T-helper 17 cell (primary cell): ENCODE measurements at places on chromosomes 3 and 15. TPM values are rescaled to one million over a fixed set of nuclear protein-coding genes. Genes with fewer than 3 reads are reported as not detected.

GRCh38 chr3:187098923-187099512 lies 40.3 kb downstream of the RPL39L start:
- DNase-seq: no peak

GRCh38 chr3:5187920-5188418 lies 462 bp downstream of the EDEM1 start:
- DNase-seq: peak; percentile 40

GRCh38 chr3:41874022-41874421 lies 87.9 kb downstream of the ULK4 start:
- no peak for DNase-seq

- no peak for DNase-seq
Observed at GRCh38 chr3:62103531-62103930, 269.8 kb downstream of the FEZF2 start.

DNA sequence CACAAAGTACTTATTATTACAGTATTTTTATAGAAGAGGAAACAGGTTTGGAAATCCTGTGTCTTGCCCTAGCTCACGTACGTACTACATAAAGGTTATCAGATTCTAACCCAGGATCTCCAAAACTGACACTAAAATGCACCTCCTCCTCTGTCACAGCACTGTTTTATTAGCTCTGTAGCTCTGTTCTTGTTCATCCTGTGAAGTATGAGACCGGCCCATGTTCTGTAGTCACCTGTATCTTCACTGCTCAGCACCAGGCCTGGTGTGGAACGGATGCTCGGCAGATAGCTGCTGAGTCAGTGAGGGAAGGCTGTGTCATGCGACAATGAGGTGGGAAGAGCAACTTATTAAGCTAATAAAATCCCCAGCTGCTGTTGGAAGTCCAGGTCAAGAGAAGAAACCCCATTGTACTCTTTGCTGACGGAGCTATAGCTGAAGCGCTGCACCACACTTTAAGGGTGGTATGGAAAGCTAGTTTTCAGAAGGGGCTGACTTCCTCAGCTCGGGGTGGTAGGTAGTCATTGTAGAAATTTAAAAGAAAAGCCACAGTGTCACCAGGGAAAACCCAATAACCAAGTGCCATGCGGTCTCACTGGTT lies 22.8 kb downstream of the BCL2A1 start:
- DNase-seq: no peak

GRCh38 chr3:189058071-189058470 lies 113.7 kb upstream of the TPRG1 start:
- no peak for DNase-seq

SCN11A gene
- 0.05 TPM for total RNA-seq

ITIH1 gene
- total RNA-seq: not detected

CCNB2 gene
- total RNA-seq: not detected
